ENCODE measurements at places on chromosomes 4 and X. TPM values are rescaled to one million over a fixed set of nuclear protein-coding genes. Genes with fewer than 3 reads are reported as not detected.

DNA sequence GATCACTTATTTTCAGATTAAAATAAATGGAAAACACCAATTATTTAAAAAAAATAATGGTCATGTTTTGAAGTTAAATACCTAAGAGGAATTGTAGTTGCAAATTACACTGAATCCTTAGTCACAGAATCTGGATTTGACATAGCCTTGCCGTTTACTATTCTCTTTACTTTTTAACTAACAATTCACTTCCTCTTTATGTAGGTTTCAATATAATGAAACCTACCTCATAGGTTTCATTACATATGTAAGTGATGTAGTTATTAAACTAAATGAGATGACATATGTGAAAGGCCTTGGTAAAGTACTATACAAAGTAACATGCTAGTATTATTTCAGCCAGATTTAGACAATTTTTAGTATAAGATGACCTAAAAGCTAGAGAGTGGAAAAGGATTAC, 6.5 kb downstream of the SPP1 start:
- DNase-seq = no peak

The AWAT2 gene
- polyA plus RNA-seq = not detected

The TEX11 gene
- 0.13 TPM for polyA plus RNA-seq

The GPR34 gene
- polyA plus RNA-seq = 7.1 TPM

DNA sequence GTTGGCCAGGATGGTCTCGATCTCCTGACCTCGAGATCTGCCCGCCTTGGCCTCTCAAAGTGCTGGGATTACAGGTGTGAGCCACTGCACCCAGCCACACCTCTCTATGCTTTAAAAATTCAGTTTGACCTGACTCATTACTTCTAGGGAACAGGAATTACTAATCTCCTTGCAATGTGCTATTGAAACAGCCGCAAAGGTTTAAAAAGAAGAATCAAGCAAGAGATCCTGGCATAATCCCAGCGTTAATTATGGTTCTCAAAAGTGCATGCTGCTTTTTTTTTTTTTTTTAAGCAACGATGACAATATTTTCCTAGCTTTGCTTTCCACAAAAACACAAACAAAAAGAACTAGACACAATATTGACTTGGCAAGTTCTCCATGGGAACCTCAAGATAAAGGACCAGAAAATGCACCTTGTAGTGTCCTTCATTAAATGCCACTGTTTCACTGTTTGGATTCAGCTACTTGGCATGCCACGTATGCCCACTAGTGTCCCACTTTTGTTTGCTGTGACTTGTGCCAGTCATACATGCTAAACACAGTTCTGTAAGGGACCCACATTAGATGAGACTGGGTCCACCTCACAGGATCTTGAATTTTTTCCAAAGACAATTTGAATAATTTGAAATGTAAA, 112.6 kb upstream of the PPARGC1A start:
- no peak for DNase-seq

- DNase-seq = peak; percentile 69
These were observed at the start of gene GPR78 for GRCh38 chr4:8580321-8581093. Gene GPR78 (plus strand): TSS chr4:8580392. CDS start chr4:8580983, 591 bp downstream.

The MAGEA1 gene
- not detected for polyA plus RNA-seq

The CENPVL1 gene
- polyA plus RNA-seq = not detected

- DNase-seq = no peak
These were observed 55.3 kb downstream of the FANCB start for GRCh38 chrX:14817571-14817970.

DNA sequence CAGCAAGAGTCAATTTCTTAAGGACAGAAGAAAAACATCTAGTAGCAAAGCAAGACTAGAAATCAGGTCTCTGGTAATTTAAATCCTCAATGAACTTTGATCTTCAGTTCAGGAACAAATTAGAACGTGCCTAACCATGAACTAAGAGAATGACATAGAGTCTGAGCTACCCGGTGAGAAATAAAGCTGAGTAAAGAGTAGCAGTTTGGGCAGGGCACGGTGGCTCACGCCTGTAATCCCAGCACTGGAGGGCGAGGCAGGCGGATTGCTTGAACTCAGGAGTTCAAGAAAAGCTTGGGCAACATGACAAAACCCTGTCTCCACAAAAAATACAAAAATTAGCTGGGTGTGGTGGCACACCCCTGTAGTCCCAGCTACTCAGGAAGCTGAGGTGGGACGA, 37.7 kb downstream of the ACE2 start:
- DNase-seq = no peak

GRCh38 chr4:137528673-137529072, 3.6 kb downstream of the PCDH18 start:
- no peak for DNase-seq

DNA sequence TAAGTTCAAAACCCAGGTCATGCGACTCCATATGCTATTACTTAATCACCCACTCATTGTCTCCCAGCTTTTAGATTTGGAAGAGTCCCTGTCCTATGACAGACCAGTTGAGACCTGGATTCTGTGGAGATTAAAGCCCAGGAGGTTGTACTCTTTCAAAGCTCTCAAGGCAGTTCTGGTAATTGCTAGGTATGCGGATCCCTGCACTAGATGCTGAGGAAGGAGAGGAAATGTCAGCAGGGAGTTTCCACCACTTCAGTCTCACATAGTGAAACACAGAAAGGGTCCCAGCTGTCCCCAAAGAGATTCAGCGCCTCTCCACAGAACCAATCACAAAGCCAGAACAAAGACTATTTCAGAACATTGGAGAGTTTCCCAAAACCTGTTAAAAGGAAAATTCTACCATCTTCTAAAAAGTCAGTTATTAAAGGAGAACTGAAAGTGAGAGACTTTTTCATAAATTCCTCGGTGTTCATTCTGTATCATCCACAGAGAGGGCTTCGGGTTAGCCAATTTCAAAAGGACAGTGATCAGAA, 53.4 kb downstream of the IRF2 start:
- no peak for DNase-seq

GRCh38 chr4:153748378-153748777, 11.4 kb downstream of the RNF175 start:
- DNase-seq = no peak

DNA sequence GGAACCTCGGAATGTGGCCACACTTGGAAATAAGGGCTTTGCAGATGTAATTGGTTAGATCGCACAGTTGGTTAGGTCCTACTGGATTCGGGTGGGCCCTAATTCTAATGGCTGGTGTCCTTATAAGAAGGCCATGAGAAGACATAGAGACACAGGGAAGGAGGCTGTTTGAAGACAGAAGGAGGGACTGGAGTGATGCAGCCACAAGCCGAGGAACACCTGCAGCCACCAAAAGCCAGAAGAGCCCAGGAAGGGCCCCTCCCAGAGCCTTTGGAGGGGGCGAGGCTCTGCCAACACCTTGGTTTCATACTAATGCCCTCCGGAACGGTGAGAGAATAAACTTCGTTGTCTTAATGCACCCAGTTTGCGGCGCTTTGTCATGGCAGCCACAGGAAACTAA, 47.0 kb downstream of the EVC start:
- no peak for DNase-seq

DNA sequence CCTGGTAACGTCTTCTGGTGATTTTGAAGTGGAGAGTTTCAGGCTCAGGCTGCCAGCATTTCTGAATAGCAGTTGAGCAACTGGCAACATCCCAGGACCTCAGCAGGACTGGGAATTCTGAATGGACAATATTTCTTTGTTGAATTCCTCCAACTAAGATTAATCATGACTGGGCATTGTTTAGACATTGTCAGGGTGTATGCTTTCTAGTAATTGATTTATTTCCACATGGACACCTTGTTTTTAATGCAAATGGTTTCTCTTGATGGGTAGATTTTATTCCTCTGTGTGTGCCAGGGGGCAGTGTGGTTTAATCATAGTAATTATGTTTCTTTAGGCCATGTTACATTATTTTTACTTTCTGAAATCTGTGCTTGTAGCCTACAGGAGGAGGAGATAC, 1004.7 kb upstream of the LCORL start:
- DNase-seq = no peak

The HMGN5 gene
- polyA plus RNA-seq = 22.6 TPM

The GUCY1A1 gene
- 102 TPM for polyA plus RNA-seq

GRCh38 chr4:122614621-122615020, 6.2 kb downstream of the IL21 start:
- no peak for DNase-seq

The NCAPG gene
- 29.3 TPM for polyA plus RNA-seq
